A549 treated with AZD2906 at 1 μM for 4 hours (cell line): ENCODE measurements at places on chromosomes 12 and 14. TPM values are rescaled to one million over a fixed set of nuclear protein-coding genes. Genes with fewer than 3 reads are reported as not detected.

FSCB gene
- not detected in 5 replicates for total RNA-seq

ADAMTS20 gene
- total RNA-seq: not detected in 5 replicates

HOXC9 gene
- 12.9 to 13.9 TPM (median 13.4 TPM) in 5 replicates for total RNA-seq

TAS2R50 gene
- total RNA-seq: not detected in 5 replicates

EVL gene
- total RNA-seq: 27.8 to 36.1 TPM (median 30.3 TPM) in 5 replicates

GLIPR1L1 gene
- not detected in 5 replicates for total RNA-seq

ITGB7 gene
- 0.22 to 0.46 TPM (median 0.36 TPM) in 5 replicates for total RNA-seq

MEG3 gene
- 34.5 to 52.7 TPM (median 43.8 TPM) in 5 replicates for total RNA-seq

KLRK1 gene
- total RNA-seq: 0.18 TPM in 1 of 5 replicates, not detected in the others

LALBA gene
- total RNA-seq: not detected in 5 replicates

AQP6 gene
- not detected in 5 replicates for total RNA-seq

PRPH gene
- total RNA-seq: 0.82 to 2.1 TPM (median 1.9 TPM) in 5 replicates

P2RX2 gene
- not detected in 5 replicates for total RNA-seq

BCL11B gene
- 0.23 to 0.34 TPM (median 0.26 TPM) in 5 replicates for total RNA-seq

LPAR5 gene
- 0.53 to 0.92 TPM (median 0.65 TPM) in 5 replicates for total RNA-seq

AMHR2 gene
- total RNA-seq: 0.48 to 1.1 TPM (median 1.00 TPM) in 5 replicates

LBHD2 gene
- total RNA-seq: 0.18 to 0.25 TPM (median 0.22 TPM) in 3 of 5 replicates, not detected in the others

AICDA gene
- 0.11 to 0.26 TPM (median 0.15 TPM) in 5 replicates for total RNA-seq

OR10A7 gene
- total RNA-seq: not detected in 5 replicates

KLHL33 gene
- 0.01 to 0.03 TPM (median 0.02 TPM) in 4 of 5 replicates, not detected in the other for total RNA-seq

ANO2 gene
- 0.07 to 0.21 TPM (median 0.15 TPM) in 5 replicates for total RNA-seq

TMEM229B gene
- total RNA-seq: 0.17 to 0.32 TPM (median 0.19 TPM) in 5 replicates

C12orf54 gene
- not detected in 5 replicates for total RNA-seq

DNAJC22 gene
- 20.3 to 22.4 TPM (median 21.4 TPM) in 5 replicates for total RNA-seq

PTPRB gene
- total RNA-seq: 0.45 to 0.78 TPM (median 0.65 TPM) in 5 replicates

CCDC184 gene
- total RNA-seq: 2.4 to 3.3 TPM (median 2.8 TPM) in 5 replicates

CD69 gene
- not detected in 5 replicates for total RNA-seq

ZNF664 gene
- 52.4 to 64.9 TPM (median 61.1 TPM) in 5 replicates for total RNA-seq

LUM gene
- 0.08 to 0.49 TPM (median 0.30 TPM) in 5 replicates for total RNA-seq

REM2 gene
- total RNA-seq: 0.28 to 0.38 TPM (median 0.33 TPM) in 5 replicates

WSCD2 gene
- total RNA-seq: not detected in 5 replicates

UBR7 gene
- 22.8 to 35.0 TPM (median 24.2 TPM) in 5 replicates for total RNA-seq

RPGRIP1 gene
- 0.10 to 0.31 TPM (median 0.18 TPM) in 5 replicates for total RNA-seq

LAG3 gene
- 0.83 to 1.6 TPM (median 1.4 TPM) in 5 replicates for total RNA-seq

FZD10 gene
- total RNA-seq: not detected in 5 replicates

PAX9 gene
- total RNA-seq: 2.1 to 3.6 TPM (median 3.3 TPM) in 5 replicates

LYSET gene
- 32.4 to 35.7 TPM (median 34.9 TPM) in 5 replicates for total RNA-seq

PARPBP gene
- 17.7 to 23.3 TPM (median 18.6 TPM) in 5 replicates for total RNA-seq

LIN7A gene
- total RNA-seq: 0.19 to 0.35 TPM (median 0.22 TPM) in 5 replicates

REP15 gene
- 0.14 to 0.52 TPM (median 0.30 TPM) in 5 replicates for total RNA-seq

A2M gene
- total RNA-seq: 0.14 to 0.24 TPM (median 0.14 TPM) in 4 of 5 replicates, not detected in the other

IFNG-AS1 gene
- not detected in 5 replicates for total RNA-seq

ANKS1B gene
- total RNA-seq: 0.41 to 0.71 TPM (median 0.51 TPM) in 5 replicates

TCTN2 gene
- 12.1 to 14.1 TPM (median 12.5 TPM) in 5 replicates for total RNA-seq

IFT81 gene
- total RNA-seq: 12.1 to 22.4 TPM (median 16.6 TPM) in 5 replicates

RTN1 gene
- 0.02 to 0.17 TPM in 2 of 5 replicates, not detected in the others for total RNA-seq

RIPK3 gene
- total RNA-seq: not detected in 5 replicates

ZNF385A gene
- 14.0 to 21.2 TPM (median 19.8 TPM) in 5 replicates for total RNA-seq

SSTR1 gene
- 0.02 to 0.03 TPM (median 0.02 TPM) in 3 of 5 replicates, not detected in the others for total RNA-seq

MANSC1 gene
- 3.2 to 3.9 TPM (median 3.6 TPM) in 5 replicates for total RNA-seq

CMA1 gene
- total RNA-seq: not detected in 5 replicates

TGM1 gene
- 0.93 to 1.8 TPM (median 1.1 TPM) in 5 replicates for total RNA-seq

RFLNA gene
- total RNA-seq: 0.09 to 0.16 TPM (median 0.13 TPM) in 4 of 5 replicates, not detected in the other

PPP1R36 gene
- 0.17 to 0.38 TPM (median 0.33 TPM) in 5 replicates for total RNA-seq

SAMD15 gene
- total RNA-seq: 1.4 to 3.1 TPM (median 1.5 TPM) in 5 replicates

KRT3 gene
- total RNA-seq: 0.03 to 0.06 TPM in 2 of 5 replicates, not detected in the others

FAM90A1 gene
- total RNA-seq: 0.07 to 0.20 TPM (median 0.15 TPM) in 5 replicates

JPH4 gene
- total RNA-seq: 0.06 to 0.21 TPM (median 0.11 TPM) in 5 replicates

CELA1 gene
- not detected in 5 replicates for total RNA-seq

GABARAPL1 gene
- total RNA-seq: 29.9 to 41.2 TPM (median 39.0 TPM) in 5 replicates
